ENCODE measurements at places on chromosomes 13 and 19.

DNA sequence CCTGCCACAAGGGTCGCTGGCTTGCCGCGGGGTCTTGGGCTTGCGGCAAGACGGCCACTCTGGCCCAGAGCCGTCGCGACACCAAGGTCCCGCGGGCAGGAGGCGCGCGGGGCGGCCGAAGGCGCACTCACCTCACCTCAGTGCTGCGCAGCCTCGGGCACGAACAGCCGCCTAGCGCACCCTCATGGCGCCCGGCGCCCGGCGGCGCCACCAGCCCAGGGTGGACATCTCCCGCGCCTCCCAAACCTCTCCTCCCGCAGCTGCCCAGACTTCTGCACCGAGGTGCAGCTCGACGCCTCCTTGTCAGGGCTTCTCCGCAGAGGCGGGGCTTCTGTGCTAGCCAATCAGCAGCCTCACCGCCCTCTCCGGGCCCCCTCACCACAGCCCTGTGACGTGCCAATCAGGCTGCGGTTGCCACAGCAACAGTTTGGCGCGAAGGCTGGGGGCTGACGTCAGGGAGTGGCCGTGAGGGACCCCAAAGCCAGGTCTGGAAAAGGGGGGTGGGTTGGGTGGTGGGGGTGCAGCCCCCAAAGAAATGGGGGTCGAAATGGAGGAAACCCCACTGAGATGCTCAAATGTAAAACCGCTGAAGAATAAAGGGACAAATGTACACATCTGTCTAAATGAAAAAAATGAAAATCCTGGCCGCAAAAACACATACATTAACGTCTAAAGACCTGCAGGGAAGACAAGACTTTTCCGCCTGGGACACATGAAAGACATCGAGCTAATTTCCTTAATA is at the start of the genes PEG3 and ZIM2:
PEG3 (minus strand) TSS at position 276 of the 742 bp plus-strand sequence. CDS start 16,071 bp downstream, outside the sequence.
ZIM2 (minus strand) TSS at position 276 of the 742 bp plus-strand sequence. CDS start 16,449 bp downstream, outside the sequence.
- no peak for DNase-seq

- no peak for DNase-seq
Measured at GRCh38 chr19:30150626-30151025, 208.6 kb downstream of the URI1 start.

DNA sequence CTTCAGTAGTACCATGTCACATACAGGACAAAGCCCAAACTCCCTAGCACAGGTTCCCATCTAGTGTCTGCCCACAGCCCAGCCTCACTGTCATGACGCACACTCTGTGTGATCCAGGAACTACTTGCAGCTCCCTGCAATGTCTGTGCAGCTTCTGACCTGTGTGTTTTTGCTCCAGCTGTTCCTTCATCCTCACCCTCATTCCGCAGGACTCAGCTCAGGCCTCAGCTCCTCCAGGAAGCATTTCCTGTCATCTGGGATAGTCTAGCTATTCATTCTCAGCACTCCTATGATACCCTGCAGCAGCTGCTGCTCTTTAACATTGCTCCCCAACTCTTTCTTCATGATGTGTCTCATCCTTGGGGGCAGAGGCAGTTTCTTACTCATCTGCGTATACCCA is 56.1 kb downstream of the ENOX1 start:
- DNase-seq, result no peak

DNA sequence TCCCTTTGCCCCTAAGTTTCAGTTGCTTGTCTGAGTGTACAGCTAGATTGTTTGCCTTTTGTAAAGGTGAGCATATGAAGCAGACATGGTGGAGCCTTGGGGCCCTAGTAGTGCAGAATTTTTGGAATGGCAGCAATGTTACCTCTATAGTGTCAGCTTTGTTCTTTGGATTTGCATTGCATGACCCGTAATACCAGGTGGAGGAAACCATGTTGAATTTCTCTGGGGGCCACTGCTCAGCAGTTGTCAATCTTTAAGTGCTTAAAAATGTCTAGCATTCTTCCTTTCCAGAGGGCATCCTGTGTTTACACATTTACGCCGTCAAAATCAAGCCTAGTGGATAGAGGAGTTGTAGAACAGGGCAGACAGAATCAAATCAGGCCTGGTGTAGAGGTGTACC is 303.3 kb downstream of the ATP8A2 start:
- DNase-seq, result no peak

DNA sequence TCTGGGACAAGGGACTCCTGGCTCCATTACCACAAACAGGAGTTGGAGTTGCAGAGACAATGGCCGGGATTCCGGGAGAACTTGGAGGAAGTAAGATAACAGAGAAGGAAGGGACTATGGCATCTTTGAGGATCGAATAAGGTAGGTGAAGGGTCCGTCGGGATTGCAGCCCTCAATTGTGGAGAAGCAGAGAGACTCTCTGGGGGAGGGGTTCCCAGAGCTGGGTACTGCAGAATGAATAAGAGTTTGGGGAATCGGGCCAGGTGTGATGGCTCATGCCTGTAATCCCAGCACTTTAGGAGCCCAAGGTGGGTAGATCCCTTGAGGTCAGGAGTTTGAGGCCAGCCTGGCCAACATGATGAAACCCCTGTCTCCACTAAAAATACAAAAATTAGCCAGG is 3.8 kb downstream of the BST2 start:
- no peak for DNase-seq

- DNase-seq, result no peak
Measured at GRCh38 chr19:6674868-6675305, 4.9 kb upstream of the TNFSF14 start.

GRCh38 chr19:46350758-46351159 is 3.9 kb downstream of the PPP5C start:
- DNase-seq, result no peak

GRCh38 chr19:17654993-17655392 is 33.2 kb downstream of the UNC13A start:
- DNase-seq, result no peak

DNA sequence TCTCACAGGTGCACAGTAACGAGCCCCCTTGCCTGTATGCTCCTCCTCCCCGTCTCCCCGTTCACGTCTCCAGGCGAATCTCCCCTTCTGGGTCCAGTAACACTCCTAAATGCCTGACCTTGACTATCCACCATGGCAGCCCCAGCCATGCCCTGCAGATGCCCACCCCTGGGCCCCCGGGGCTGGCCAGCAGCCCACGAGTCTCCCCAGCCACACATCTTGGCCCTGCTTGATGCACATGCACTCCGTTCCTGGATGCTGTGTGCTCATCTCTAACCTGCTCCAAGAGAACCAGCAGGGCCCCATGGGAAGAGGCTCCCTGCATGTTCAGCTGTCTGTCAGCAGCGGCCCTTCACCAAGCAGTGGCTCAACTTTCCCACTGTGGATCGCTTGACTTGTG is 32.0 kb downstream of the HPN start:
- DNase-seq, result no peak

- DNase-seq, result peak; percentile 10
Measured at GRCh38 chr13:102591988-102592781, 4.6 kb upstream of the TPP2 start.

DNA sequence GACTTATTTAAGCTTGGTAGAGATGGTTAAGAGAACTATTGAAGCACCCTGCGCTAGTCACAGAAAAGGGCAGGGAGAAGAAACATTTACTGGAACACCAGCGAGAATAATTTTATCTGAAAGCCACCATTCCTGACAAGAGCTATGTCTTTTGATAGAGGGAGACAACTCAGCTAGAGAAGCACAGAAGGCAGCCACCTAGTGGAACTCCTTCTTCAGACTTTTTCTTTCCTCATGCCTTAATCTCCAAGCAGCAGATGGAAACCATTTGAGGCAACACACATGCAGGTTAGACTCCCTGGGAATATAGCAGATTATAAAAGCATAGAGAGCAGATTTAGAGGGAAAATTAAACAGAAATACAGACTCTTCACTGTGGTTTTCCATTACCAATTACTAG is 813.4 kb downstream of the SLITRK6 start:
- DNase-seq, result no peak
